Amniotic stem cell (primary cell): ENCODE measurements at places on chromosomes 2 and 18.

DNA sequence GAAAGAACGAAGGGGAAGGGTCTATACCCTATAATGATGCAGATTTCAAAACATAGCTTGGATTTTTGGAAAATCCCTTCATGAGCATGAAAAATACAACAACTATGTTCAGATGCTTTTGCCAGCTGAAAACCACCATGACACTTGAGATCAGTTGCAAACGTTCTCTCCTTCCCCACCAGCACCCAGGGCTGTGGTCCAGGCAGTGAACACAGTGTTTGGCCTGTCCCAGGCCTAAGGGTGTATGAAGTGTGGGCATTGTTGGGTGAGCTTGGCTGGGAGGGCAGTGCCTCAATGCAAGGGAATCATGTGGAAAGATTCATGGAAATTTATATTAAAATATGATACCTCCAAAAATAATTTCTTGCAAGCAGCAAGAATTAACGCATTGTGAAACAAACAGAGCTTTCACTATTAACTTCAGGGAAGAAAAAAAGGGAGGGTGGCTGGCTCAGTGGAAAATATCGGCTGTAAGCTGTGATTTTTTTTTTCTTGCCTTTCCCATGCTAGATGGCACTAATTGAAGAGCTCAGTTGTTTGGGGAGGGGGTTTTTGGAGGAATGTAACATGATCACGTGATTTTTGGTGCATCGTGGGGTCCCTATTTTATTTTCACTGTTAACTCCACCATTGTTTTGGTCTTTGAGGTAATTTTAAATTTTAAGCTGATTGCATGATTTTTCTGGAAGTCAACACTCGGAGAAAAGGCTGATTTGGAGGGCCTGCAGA, 52.0 kb downstream of the CDC42EP3 start:
- no peak for DNase-seq

GRCh38 chr18:76547296-76547695, 52.3 kb upstream of the ZNF516 start:
- no peak for DNase-seq

- no peak for DNase-seq
Observed at GRCh38 chr2:129071531-129071930, 752.9 kb upstream of the HS6ST1 start.

GRCh38 chr18:78521136-78521535, 458.5 kb upstream of the SALL3 start:
- no peak for DNase-seq

DNA sequence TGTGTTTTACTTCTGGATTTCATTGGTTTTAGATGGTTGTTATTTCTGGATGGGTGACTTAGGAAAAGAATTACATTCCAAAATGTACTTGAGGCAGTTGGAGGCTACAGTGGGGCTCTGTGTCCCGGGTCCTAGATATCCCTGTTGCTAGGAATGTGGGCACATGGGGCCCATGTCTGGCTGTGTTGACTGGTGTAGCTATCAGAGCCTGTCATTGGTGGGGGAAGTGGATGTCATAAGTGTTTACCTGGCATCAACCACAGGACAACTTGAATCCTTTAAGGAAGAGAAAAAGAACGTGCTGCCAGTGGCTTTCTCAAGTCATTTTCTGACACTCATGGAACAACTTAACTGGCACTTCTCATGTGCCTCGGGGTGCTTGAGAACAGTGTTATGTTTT, 30.4 kb downstream of the IL18R1 start:
- DNase-seq = no peak

DNA sequence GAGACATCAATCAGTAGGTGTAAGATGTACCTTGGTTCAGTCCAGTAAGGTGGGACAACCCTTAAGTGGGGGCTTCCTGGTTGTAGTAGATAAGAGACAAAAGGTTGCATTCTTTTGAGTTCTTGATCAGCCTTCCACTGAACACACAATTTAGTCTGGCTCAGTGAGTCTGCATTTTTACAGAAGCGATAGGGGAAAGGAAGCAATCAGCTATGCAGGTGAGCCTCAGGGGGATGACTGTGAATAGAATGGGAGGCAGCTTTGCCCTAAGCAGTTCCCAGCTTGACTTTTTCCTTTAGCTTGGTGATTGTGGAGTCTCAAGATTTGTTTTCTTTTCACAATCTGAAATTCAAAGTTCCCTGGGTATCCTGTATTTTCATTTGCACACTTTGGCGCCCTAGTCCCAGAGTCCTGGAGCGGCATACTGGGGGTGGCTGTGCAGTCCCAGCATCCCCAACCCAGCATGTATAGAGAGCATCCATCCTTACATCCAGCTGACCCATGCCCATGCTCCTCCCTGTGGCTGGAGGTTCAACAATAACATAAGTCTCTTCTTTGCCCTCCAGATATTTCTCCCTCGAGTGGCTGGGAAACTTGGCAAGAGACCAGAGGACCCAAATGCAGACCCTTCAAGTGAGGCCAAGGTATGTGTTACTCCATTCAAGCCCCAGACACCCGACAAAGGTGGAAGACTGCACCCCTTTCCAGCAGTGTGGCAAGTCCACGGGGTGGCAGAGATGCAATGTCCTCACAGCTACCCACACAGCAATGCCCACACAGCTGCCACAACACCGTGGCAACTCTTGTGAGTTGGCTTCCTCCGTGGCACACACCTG, 20.1 kb upstream of the PRLH start:
- DNase-seq = no peak

DNA sequence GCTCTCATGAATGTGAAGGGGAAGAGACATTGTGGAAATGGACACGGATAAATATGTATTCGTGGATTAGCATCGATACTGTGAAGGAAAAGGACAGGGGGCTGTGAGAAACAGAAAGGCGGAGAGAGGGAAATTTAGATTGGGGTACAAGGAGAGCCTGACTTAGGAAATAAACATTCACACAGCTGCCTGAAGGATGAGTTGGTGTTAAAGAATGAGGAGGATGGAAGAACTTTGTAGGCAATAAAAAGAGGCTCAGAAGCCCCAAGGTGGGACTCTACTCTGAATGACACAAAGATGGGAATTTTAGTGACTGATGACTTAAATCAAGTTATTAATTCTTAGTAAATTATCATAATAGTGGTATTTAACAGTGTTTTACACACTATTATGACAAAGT, 10.1 kb downstream of the MYO1B start:
- no peak for DNase-seq

DNA sequence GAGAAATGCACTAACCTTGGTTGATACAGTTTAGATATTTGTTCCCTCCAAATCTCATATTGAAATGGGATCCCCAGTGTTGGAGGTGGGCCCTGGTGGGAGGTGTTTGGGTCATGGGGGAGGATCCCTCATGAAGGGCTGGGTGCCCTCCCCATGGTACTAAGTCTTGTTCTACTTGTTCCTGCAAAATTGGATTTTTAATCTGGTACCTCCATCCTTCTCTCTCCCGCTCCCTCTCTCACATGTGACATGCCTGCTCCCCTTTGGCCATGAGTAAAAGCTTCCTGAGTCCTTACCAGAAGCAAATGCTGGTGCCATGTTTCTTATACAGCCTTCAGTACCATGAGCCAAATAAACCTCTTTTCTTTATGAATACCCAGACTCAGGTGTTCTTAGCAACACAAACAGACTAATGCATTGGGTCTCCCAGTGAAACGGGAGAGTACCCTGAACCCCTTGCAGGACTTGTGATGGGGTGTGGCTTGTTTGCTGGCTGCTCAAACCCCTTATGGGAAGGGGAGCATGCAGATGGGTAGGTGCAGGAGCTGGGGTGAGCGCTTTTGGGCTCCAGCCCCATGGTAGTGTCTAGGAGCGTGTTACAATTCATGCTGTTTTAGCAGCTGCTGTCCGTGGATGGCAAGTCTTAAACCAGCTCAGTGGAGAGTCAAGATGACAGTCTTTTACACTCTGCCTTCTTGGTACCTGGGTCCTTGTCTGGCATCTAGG, 27.2 kb downstream of the FAHD2B start:
- no peak for DNase-seq

DNA sequence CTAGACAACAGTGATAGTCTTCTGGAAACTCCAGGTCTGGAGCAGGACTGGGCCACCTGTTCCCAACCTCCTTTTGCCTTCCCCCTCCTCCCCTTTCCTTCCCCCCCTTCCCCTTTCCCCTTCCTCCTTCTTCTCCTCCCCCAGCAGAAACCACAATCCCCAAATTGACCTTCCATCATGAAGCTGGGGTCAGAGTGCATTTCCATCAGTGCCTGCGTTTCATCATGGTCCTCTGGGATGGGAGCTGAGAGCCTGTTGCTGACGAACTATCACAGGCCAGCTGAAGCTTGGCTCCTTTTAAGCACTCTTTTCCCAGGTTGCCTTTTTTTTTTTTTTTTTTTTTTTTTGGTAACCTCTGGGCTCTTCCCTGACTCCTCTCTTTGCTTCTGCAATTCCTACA, 52.6 kb upstream of the SMAD2 start:
- DNase-seq = no peak

GRCh38 chr18:11043694-11044093, 105.7 kb downstream of the PIEZO2 start:
- DNase-seq = no peak

- no peak for DNase-seq
Observed at GRCh38 chr2:96391153-96391827, 55.7 kb downstream of the NCAPH start.

DNA sequence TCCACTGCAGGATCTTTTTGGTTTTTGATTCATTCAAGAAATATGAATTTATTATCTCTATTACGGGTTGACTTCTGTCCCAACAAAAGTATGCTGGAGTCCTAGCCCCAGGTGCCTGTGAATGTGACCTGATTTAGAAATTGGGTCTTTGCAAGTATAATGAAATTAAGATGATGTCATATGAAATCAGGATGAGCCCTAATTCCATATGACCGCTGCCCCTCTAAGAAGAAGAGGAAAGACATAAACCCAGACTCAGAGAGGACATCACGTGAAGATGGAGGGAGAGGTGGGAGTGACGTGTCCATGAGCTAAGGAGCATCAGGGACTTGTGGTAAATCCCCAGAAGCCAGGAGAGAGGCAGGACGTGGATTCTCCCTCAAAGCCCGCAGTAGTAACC, 287.1 kb downstream of the LPIN1 start:
- no peak for DNase-seq

- DNase-seq = no peak
Observed at GRCh38 chr2:203904022-203904421, 32.5 kb upstream of the ICOS start.

GRCh38 chr2:65231892-65232477, 4.4 kb downstream of the ACTR2 start:
- peak; percentile 49 for DNase-seq

DNA sequence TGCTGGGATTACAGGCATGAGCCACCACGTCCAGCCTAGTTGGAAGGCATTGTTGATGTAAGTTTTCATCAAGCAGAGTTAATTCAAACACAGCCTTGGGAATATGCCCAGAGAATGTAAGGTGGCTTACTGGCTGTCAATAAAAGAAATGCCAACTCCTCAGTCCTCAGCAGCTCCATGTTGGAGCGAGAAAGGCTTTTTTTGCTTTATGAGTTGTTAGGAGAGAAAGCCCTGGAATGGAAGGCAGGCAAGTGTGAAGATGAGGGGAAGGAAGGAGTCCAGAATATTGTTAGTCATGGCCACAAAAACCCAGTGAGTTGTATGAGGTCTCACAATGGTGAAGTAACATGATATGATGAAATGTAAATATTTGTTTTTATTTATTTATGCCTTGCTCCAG, 57.1 kb downstream of the MAP4K4 start:
- no peak for DNase-seq

DNA sequence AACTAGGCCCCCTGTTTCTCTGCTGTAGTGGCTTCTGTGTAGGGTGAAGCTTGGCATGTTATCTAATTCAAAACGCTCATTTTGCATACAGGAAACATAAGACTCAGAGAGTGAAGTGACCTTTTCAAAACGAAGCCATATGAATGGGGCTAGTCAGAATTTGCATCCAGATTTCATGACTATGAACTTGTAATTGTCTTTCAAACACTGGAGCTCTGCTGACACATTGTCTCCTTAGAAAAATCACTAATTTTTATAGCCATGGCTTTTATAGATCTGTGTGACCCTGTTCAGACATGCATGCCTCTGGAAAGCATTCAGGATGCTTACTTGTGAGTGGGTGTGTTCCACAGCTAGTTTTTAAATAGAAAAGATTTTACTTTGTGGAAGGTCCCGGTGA, 444.3 kb upstream of the GCFC2 start:
- DNase-seq = no peak

DNA sequence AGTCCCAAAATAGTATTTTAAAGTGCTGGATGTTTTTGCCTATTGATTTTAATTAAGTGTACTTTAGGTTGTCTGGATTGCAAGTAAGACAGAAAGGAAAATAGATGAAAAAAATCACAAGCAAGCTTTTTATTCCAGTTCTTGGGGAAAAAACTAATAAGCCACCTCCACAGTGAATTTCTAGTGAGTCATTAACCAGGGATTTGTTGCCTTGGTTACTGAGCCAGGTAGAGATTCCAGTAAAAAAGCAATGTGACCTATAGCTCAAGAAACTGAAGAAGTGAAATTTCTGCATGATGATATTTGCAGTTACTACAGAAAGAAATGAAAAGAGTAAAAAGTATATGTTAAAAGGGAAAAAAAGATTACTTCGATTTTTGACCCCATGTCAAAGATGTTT, 160.6 kb downstream of the METTL4 start:
- no peak for DNase-seq

GRCh38 chr2:39266139-39266805, 22.5 kb upstream of the CDKL4 start:
- DNase-seq = no peak

DNA sequence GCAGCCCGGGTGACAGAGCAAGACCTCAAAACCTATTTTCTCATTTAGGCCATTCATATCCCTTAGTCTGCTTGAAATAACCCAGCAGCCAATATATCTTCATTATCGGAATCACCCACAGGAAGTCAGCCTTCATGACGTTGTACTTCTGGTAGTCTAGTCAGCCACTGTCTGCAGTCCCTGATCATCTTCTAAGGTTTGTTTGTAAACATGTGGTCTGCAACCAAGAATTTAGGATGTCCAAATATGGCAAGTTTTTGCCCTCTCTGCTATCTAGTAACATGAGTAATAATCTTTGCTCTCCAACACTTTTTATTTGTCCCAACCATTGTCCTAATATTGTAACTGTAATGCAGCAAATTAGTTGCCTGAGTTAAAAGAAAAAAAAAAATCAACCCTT, 92.5 kb downstream of the PRPF40A start:
- no peak for DNase-seq

- no peak for DNase-seq
Observed at GRCh38 chr2:73297151-73297559, 3.8 kb upstream of the EGR4 start.

GRCh38 chr2:124753842-124754241, 728.8 kb downstream of the CNTNAP5 start:
- no peak for DNase-seq

DNA sequence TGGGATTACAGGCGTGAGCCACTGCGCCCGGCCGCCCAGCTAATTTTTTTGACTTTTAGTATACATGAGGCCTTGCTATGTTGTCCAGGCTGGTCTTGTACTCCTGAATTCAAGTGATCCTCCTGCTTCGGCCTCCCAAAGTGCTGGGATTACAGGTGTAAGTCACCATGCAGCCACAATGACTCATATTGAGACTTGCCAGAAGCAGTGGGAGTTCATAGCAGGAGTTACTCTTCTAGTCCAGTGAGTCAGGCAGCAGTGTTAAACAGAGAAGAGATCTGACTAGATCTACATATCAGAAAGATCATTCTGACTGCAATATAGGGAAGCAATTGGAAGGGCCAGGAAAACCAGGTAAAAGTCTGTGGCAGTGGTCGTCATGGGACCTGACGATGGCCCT, 1.5 kb upstream of the FLACC1 start:
- peak; percentile 1 for DNase-seq

GRCh38 chr2:189952536-189953109, 109.9 kb downstream of the MSTN start:
- DNase-seq = no peak
